Ureter (tissue), 1 donor: ENCODE measurements at places on chromosomes 13 and 19. TPM values are rescaled to one million over a fixed set of nuclear protein-coding genes. Genes with fewer than 3 reads are reported as not detected.

GRCh38 chr13:59483501-59484145, 680.1 kb downstream of the DIAPH3 start:
- no peak for DNase-seq

DNA sequence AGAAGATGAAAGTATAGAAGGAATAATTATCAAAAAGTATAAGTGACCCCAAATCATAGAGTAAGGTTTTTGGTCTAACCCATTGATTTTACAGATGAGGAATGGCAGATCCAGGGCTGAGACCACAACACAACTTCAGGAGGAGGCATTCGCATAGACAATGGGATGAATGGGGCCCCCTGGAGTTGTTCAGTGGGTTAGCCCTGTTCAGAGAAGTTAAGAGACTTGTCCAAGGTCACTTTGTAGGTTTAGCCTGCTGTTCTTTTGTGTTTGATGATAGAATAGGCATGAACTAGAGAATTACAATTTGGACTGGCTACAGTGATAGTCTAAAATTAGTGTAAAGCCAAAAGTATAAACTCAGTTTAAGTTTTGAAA, 233.9 kb downstream of the KCNRG start:
- no peak for DNase-seq

GRCh38 chr19:11179716-11180297, 17.5 kb downstream of the KANK2 start:
- no peak for DNase-seq

GRCh38 chr13:39982745-39983144, 327.3 kb downstream of the COG6 start:
- DNase-seq, result no peak

The GTF3A gene
- total RNA-seq, result 76.2 TPM

The S1PR4 gene
- total RNA-seq, result 0.89 TPM

The CNN1 gene
- 301 TPM for total RNA-seq
